ENCODE measurements at places on chromosomes 1 and 21.

GRCh38 chr1:100883963-100884362 is 10.7 kb downstream of the EXTL2 start:
- no peak for DNase-seq

- DNase-seq, result no peak
These were observed 5.8 kb upstream of the FNBP1L start for GRCh38 chr1:93442008-93442666.

- DNase-seq, result no peak
These were observed 332.3 kb downstream of the COL11A1 start for GRCh38 chr1:102776071-102776470.

- no peak for DNase-seq
These were observed 154.6 kb downstream of the PLPPR5 start for GRCh38 chr1:98849969-98850636.

GRCh38 chr1:191969290-191969689 is 189.0 kb upstream of the RGS18 start:
- DNase-seq, result no peak

- DNase-seq, result no peak
These were observed 175.1 kb downstream of the CAMTA1 start for GRCh38 chr1:6960291-6960811.

DNA sequence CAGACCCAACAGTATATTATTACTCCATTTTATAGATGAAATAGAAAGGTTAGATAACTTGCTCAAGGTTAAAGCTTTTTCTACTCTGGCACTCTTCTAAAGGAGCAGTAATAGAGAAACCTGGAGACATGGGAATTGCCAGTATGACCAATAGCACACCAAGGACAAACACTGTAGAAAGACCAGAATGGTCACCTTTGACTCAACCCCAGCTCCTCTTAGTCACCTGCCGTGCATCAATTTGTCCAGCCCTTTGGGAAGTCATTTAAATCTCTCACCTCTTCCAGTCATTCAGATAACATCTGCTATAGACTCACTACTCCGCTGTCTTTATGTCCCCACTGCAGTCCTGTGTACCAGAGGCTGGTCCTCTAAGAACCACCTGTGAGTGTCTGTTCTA is 23.9 kb upstream of the SLC44A3 start:
- no peak for DNase-seq

GRCh38 chr1:219985169-219985568 is 56.8 kb upstream of the SLC30A10 start:
- DNase-seq, result no peak

- no peak for DNase-seq
These were observed 37.3 kb downstream of the PTAFR start for GRCh38 chr1:28139025-28139712.

- DNase-seq, result no peak
These were observed 39.6 kb downstream of the GFI1 start for GRCh38 chr1:92447033-92447681.

DNA sequence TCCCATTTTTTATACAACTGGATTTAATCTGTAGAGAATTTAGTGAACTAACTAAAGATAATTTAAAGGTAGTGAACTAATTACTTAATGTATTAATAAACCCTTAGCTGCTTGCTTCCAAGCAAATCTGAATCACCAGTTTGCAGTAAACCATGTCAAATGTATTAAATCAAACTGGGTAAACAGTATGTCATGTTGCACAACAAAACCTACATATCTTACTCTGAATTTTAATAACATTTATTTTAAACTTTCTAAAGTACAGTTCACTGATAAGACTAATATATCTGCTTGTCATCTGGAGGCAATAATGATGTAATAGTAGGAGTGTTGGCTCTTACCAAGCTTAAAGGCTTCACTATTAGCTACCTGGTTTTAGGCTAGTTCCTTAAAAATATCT is 52.5 kb upstream of the SCYL3 start:
- no peak for DNase-seq
